ENCODE measurements at places on chromosomes 7 and 10.

GRCh38 chr10:112755446-112756234, 194.4 kb upstream of the TCF7L2 start:
- no peaks in the 10 kb centered on the region for H3K36me3 ChIP-seq
- H3K27me3 ChIP-seq: no peaks in the 10 kb centered on the region
- no peak for DNase-seq
- no peaks in the 10 kb centered on the region for H3K4me1 ChIP-seq
- no peak overlapping the region for H3K4me3 ChIP-seq

- no peaks in the 10 kb centered on the region for H3K27me3 ChIP-seq
- no peaks in the 10 kb centered on the region for H3K4me1 ChIP-seq
- H3K27ac ChIP-seq: no peak overlapping the region
- H3K36me3 ChIP-seq: no peaks in the 10 kb centered on the region
- DNase-seq: no peak
These were observed 12.6 kb upstream of the CDH23 start for GRCh38 chr10:71383972-71384687.

DNA sequence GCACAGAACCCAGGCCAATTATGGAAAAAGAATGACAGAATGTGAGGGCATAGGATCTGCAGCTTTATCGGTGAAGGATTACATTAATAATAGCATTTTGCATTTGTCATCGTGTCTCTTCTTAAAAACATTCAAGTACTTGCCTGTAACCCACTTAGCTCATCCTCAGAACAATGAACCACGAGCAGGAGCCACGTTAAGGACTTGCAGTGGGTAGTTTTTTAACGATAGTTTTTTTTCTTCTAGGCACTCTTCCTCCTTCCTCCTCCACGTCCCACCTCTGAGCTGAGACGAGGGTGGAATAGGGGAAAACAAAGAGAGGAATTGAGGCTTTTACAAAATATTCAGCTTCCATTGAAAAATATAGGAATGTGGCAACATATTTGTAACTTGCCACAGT, 27.1 kb downstream of the CDHR3 start:
- H3K4me1 ChIP-seq: no peaks in the 10 kb centered on the region
- no peaks in the 10 kb centered on the region for H3K27me3 ChIP-seq
- H3K36me3 ChIP-seq: no peaks in the 10 kb centered on the region
- DNase-seq: no peak
- H3K27ac ChIP-seq: no peak overlapping the region

DNA sequence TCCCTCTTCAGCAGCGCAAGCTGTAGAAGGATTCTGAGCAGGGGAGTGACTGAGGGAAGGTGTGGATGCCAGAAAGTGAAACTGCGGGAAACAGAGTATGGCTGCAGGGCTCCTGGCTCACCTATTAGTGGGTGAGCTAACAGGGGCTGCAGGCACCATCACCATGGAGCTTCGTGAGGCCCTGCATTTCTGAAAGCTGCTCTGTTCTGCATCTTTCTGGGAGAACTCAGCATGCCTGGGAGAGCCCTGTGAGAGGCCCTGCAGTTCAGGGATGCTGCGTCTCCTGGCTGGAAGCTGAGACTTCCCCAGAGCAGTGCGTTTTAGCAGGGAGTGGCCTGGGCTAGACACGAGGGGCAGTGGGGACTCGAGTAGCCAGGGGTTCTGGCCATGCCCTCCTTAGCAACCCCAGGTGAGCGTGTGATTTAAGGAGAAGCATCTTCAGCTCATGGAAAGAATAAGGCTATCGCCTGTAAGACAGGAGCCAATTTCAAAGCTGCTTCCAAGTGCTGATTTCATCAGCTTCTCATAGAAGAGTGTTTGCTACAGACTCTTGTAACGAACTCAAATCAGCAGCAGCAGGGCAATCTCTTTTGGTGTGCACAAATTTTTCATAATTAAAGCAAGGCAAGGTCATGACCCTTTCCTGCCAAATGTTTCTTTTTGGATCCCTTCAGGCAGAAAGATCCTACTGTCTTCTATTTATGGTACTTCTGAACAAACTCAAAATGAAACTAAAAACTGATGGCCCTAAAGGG, 293.6 kb upstream of the ZNF32 start:
- H3K4me1 ChIP-seq: peaks cover 33% of the 10 kb centered on the region
- no peaks in the 10 kb centered on the region for H3K27me3 ChIP-seq
- no peak overlapping the region for H3K27ac ChIP-seq
- H3K36me3 ChIP-seq: no peaks in the 10 kb centered on the region
- DNase-seq: peak; percentile 52

GRCh38 chr10:110612629-110613028, 31.5 kb upstream of the RBM20 start:
- no peak for DNase-seq
- H3K4me1 ChIP-seq: no peaks in the 10 kb centered on the region
- H3K27me3 ChIP-seq: no peaks in the 10 kb centered on the region
- no peak overlapping the region for H3K4me3 ChIP-seq

- H3K4me3 ChIP-seq: no peak overlapping the region
- no peak for DNase-seq
- H3K27me3 ChIP-seq: no peaks in the 10 kb centered on the region
- H3K36me3 ChIP-seq: no peaks in the 10 kb centered on the region
These were observed 247.0 kb downstream of the SNX10 start for GRCh38 chr7:26538689-26539088.

GRCh38 chr7:128108129-128108528, 76.9 kb upstream of the LRRC4 start:
- H3K27ac ChIP-seq: no peak overlapping the region
- no peaks in the 10 kb centered on the region for H3K27me3 ChIP-seq
- H3K4me3 ChIP-seq: no peak overlapping the region
- no peak for DNase-seq

- H3K27me3 ChIP-seq: no peaks in the 10 kb centered on the region
- H3K4me1 ChIP-seq: no peaks in the 10 kb centered on the region
- H3K36me3 ChIP-seq: no peaks in the 10 kb centered on the region
- no peak for DNase-seq
- H3K27ac ChIP-seq: no peak overlapping the region
- no peak overlapping the region for H3K4me3 ChIP-seq
These were observed 19.6 kb upstream of the AGMO start for GRCh38 chr7:15581352-15581951.

DNA sequence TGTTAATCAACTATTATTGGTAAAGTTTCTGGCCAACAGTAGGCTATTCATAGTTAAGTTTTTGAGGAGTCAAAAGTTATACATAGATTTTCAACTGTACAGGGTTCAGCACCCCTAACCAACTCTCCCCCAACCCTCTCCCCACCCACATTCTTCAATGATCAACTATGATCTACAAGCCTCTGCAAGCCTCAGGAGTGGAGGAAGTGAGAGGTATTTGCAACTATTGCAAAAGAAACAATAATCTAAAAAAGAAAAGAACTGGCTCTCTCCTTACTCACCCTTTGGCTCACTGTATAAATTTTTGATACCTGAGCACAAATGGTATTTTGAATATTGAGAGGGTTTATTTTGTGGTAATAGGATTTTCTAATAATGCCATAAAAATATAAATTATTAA, 179.8 kb downstream of the IPMK start:
- H3K27ac ChIP-seq: no peak overlapping the region
- no peak for DNase-seq
- no peaks in the 10 kb centered on the region for H3K27me3 ChIP-seq
- no peaks in the 10 kb centered on the region for H3K36me3 ChIP-seq

DNA sequence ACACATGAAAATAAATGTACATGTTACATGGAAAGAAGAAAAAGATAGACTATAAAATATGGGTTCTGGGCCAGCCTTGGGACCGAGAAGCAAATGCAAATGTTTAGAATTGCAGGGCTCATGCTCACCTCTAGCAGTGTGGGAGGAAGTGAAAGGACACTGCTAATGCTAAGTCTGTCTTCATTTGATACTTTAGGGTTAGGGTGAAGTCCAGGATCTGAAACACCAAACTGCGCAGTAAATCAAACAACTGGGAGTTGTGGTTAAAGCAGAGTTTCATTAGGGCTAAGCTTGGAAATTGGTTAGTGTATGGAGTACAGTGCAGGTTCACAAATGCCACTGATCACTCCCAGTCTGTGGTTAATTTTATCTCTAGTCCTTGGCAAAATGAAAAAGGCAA, 73.2 kb upstream of the PDK4 start:
- H3K4me1 ChIP-seq: no peaks in the 10 kb centered on the region
- H3K36me3 ChIP-seq: no peaks in the 10 kb centered on the region
- DNase-seq: no peak
- no peaks in the 10 kb centered on the region for H3K27me3 ChIP-seq
- H3K27ac ChIP-seq: no peak overlapping the region
- H3K4me3 ChIP-seq: no peak overlapping the region

DNA sequence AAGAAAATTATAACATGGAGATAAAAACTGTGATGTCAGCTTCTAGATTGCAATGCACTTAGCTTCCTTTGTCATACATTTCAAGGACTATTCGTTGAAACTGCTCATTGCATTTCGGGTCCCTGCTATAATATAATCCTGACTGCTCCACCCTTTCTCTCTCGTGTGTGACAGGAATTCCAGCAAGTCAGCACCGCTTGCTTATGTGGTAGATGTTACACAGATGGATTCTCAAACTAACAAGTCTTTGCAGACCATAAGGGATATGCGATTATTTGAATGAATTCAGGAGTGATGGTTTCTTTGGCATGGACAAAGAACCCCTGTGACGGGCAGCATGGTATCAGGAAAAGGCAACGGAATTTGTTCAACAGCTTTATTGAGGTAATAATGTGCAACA, 184.0 kb downstream of the GRID1 start:
- no peak overlapping the region for H3K27ac ChIP-seq
- H3K4me1 ChIP-seq: peaks cover 5% of the 10 kb centered on the region
- no peak for DNase-seq
- H3K27me3 ChIP-seq: no peaks in the 10 kb centered on the region
- no peak overlapping the region for H3K4me3 ChIP-seq

DNA sequence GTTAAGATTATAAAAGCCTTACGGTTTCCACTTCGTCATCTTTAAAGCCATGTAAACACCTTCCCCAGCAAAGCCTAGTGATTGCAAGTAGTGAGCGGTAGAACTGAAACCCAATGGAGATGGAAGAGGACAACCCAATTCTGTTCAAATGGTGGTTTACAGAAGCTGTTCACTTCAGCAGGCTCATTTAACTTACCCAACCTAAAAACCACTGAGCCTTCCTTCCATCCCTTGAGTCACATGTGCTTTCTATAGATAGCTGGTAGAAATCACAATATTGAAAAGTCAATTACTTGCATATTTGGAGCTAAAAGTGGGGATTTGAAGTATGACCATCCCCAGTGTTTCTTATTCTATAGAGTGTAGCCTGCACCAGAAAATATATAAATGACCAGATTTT, 667.7 kb downstream of the SUGCT start:
- no peaks in the 10 kb centered on the region for H3K36me3 ChIP-seq
- H3K27ac ChIP-seq: no peak overlapping the region
- H3K4me3 ChIP-seq: no peak overlapping the region
- H3K27me3 ChIP-seq: no peaks in the 10 kb centered on the region
- DNase-seq: no peak

DNA sequence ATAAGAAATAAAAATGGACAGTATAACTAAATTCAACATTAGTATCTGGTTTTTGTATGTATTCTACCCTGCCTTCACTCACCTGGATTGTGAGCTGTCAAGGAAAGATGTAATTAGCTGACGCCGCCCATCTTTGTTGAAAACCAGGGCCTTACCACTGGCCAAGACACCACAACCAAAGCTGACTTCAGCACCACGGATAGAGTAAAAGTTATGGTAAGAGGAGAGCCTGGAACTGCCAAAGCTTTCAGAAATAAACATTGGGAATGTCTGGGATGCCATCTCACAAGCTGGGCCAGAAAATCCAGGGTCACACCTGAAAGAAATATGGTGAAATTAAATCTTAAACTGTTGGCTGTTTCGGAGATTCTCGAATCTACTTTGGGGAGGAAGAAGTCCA, 190.1 kb upstream of the SLC26A5 start:
- no peak overlapping the region for H3K27ac ChIP-seq
- no peaks in the 10 kb centered on the region for H3K4me1 ChIP-seq
- no peaks in the 10 kb centered on the region for H3K36me3 ChIP-seq
- no peak for DNase-seq
- H3K27me3 ChIP-seq: no peaks in the 10 kb centered on the region
- no peak overlapping the region for H3K4me3 ChIP-seq

GRCh38 chr7:31098642-31099360, 46.7 kb downstream of the ADCYAP1R1 start:
- H3K36me3 ChIP-seq: no peaks in the 10 kb centered on the region
- H3K4me3 ChIP-seq: no peak overlapping the region
- H3K27me3 ChIP-seq: no peaks in the 10 kb centered on the region
- no peaks in the 10 kb centered on the region for H3K4me1 ChIP-seq
- H3K27ac ChIP-seq: no peak overlapping the region

DNA sequence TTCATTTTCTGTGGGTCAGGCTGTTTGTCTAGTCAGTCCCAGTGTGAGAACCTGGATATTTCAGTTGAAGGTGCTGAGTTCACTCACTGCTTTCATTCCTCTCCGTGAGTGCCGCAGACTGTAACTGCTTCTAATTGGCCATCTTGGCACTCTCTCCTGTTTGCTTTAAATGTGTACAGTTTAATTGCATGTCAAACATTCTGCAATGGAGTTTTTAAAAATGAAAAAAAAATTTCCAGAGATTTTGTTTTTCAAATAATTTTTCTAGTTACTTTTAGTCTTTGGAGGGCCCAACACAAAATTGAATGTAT, 87.8 kb downstream of the CCSER2 start:
- no peaks in the 10 kb centered on the region for H3K4me1 ChIP-seq
- no peak for DNase-seq
- no peak overlapping the region for H3K27ac ChIP-seq
- no peaks in the 10 kb centered on the region for H3K27me3 ChIP-seq
- no peaks in the 10 kb centered on the region for H3K36me3 ChIP-seq

DNA sequence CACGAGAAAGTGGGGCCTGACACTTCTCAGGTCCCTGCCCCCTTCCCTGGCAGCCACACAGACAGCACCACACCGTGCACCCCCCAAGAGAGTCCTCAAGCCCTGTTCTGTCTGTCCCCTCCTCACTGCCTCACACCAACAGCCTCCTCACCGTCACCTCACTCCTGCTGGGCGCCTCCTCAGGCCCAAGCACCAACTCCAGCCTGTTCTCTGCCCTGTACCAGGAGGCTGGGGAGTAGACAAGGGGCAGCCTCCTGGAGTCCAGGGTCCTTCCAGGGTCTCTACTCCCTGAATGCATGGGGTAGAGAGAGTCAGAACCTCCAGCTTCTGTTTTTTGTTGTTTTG, 26.9 kb upstream of the ELN start:
- no peaks in the 10 kb centered on the region for H3K36me3 ChIP-seq
- DNase-seq: no peak
- no peak overlapping the region for H3K4me3 ChIP-seq
- no peaks in the 10 kb centered on the region for H3K27me3 ChIP-seq
- peak overlapping the region; percentile 69 for H3K27ac ChIP-seq
- peaks cover 23% of the 10 kb centered on the region for H3K4me1 ChIP-seq
